ENCODE measurements at places on chromosomes 4 and X.

DNA sequence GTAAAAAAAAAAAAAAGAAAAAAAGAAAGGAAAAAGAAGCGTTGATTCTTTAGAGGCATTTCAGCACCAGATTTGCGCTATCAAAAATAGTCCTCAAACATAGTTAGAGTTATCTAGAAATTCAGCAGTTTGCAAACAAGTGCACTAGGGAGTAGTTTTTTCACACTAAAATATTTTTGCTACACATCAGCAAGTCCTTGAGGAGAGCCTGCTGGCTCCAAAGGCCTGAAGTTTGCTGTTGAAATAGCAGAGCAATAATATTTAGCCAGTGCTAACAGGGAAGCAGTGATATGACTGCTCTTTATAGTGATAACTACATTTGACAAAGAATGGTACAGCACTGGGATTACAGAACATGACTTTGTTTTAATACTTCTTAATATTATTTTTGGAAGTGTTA is 472.2 kb downstream of the PCDH7 start:
- no peak for DNase-seq

GRCh38 chrX:129779747-129780146 is at the start of gene SASH3:
Gene SASH3, plus strand, starts transcription at chrX:129779949. Its CDS starts 149 bp downstream, at chrX:129780098.
- no peak for DNase-seq

DNA sequence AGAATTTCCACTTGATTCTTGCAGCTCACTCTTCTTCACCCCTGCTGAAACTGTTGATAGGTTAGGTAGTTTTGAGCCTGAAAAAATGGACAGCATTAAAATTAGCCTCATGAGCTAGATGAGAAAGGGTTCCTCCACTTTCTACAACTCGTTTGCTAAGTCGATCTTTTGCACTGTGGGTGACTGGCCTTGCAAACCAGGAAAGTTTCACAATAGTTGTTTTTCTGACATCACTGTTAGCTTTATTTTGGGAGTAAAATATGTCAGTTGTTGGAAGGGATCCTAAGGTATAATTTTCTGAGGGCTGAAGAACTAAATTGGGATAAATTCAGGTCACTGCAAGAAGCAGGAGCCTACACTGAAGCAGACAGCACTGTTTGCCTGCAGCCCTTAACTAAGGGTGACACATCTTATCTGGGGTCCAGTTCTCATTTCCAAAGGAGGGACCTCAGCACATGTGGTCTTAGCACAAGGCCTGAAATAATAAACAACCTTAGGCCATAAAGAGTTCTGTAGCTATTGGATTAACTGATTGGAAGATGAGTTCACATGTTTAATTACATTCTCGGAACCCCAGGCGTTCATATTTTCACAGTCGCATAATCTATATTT is 29.1 kb downstream of the ANAPC4 start:
- no peak for DNase-seq

- no peak for DNase-seq
Observed at GRCh38 chrX:68719904-68720614, 72.6 kb downstream of the STARD8 start.

DNA sequence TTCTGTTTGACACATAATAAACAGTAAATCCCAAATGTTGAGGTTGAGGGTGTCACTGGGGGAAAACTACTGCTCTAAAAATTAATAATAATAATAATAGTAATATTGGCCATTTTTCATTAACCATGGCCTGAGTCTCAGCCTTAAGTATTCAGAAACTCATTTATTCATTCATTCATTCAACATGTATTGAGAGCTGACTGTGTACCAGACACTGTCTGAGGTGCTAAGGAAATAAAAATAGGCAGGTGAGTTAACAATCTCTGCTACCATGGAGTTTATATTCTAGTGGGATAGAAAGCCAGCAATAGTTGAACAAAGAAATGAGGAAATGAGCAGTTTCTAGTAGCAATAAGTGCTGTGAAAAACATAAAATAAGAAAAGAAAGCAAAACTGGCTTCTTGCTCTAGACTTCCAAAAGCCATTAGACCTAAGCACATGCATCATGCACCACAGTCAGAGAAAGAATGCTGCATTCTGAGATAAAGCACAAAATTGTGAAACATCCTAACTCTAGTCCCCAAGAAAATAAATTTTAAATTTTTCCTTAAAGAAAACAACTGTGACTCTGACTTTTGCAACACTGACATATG is 278.7 kb downstream of the RCHY1 start:
- no peak for DNase-seq

DNA sequence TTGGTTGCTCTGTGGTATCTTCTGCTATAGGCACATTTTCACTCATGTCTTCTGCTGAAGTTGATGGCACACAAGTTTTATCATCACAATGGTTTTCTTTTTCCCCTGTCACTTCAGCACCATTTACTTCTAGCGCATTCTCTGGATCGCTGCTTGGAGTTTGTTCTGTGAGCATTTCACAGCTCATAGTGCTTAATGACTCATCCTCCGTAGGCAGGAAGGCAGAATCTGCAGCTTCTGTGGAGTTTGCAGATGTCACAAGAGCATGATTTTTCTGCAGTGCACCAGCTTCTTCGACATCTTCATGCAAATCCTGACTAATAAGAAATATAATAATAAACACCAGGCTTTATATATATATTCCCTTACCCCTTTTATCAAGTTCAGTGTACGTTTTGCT is 83.6 kb downstream of the CHM start:
- DNase-seq: no peak

GRCh38 chrX:81308086-81308829 is 106.4 kb downstream of the SH3BGRL start:
- no peak for DNase-seq

- DNase-seq: no peak
Observed at GRCh38 chr4:114562176-114562904, 36.3 kb upstream of the UGT8 start.

GRCh38 chrX:16771483-16772398 is 14.5 kb upstream of the TXLNG start:
- no peak for DNase-seq

GRCh38 chrX:71183341-71183740 is 38.7 kb downstream of the NLGN3 start:
- no peak for DNase-seq

- DNase-seq: no peak
Observed at GRCh38 chr4:28545986-28546385, 1685.3 kb downstream of the STIM2 start.

GRCh38 chrX:116436358-116436816 is at the start of gene SLC6A14:
Gene SLC6A14, plus strand, starts transcription at chrX:116436606. Its CDS starts 104 bp downstream, at chrX:116436710.
- no peak for DNase-seq

DNA sequence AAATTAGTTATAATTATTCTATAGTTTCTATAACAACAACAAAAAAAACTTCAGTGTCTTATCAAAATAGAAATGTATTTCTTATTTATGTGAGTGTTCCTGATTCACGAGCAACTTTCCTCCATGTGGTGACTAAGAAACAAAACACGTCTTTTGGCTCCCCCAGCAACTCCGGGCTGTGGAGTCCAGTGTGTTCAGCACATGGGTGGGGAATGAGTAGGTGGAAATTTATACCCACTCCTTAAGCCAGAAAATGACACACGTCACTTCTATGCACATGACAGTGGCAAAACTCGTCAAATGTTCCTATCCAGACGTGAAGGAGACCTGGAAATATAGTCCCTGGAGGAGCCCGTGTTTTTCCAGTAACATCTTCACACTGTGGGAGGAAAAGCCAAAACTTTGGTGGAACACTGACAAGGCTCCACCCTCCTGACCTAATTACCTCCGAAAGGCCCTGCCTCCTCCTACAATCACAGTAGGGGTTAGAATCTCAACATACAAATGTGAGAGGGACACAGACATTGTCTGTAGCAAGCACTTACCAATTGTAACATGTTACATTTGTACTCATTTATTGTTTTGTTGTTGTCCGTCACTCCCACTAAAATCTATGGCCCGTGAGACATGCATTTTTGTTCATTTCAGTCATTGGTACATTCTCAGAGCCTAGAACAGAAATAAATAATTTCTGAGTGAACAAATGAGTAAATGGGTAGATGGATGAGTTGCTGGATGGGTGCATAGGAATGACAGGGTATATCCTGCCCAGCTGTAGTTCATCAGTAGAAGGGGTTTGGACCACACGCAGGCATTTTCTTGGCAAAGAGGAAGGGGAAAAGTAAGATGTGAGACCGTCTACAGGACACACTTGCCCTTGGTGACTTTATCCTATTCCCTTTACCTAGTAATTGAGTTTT is 605.8 kb upstream of the TENM3 start:
- DNase-seq: no peak

DNA sequence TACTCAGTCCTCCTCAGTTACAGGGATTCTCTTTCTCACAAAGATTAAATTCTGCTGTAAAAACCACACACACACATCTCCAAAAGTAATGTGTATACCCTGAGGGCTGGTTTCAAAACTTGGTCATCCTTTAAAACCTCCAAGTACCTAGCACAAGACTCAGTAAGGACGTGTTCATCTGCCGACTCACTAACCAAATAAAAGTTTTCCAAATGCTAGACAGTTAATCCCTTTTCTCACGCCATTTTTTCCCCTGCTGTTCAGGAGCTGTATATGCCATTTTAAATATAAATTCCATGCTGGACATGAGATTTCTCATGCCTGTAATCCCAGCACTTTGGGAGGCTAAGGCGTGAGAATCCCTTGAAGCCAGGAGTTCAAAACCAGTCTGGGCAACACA is 3.9 kb upstream of the SAT1 start:
- no peak for DNase-seq

GRCh38 chr4:62135565-62136156 is 935.5 kb downstream of the ADGRL3 start:
- DNase-seq: no peak

DNA sequence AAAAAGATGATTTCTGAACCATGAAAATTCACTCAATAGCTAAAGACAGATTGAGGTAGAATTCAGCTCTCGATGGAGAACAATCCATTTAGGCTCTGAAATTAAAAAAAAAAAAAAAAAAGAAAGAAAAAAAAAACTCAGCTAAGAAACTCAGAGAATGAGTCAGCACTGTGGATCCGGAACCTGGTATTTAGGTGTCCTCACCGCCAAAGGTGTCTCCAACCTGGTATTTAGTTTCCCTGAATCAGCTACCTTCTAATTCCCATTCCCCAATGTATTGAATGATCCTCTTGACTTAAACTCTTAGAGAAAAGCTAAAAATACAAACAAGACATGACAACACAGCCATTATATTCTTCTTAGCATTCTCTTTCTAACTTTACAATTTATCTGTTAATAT is 150.3 kb upstream of the RASGEF1B start:
- no peak for DNase-seq

DNA sequence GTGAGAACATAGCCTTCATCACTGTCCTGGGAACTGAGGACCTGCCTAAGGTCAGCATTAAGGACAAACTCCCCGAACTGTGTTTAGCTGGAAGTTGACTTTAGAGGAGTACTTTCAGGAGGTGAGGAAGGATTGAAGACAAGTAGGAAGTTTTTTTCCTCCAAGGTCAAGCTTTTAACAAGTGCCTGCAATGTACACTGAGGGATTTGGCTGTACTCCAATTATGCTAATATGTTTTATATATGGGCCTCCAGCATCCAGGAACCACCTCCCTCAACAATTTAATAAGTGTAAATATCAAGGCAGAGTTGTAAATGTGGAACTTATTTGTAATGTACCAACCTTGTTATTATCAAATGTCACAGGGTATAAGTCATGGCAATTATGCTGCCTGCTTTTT is 726.2 kb downstream of the RPA4 start:
- no peak for DNase-seq

DNA sequence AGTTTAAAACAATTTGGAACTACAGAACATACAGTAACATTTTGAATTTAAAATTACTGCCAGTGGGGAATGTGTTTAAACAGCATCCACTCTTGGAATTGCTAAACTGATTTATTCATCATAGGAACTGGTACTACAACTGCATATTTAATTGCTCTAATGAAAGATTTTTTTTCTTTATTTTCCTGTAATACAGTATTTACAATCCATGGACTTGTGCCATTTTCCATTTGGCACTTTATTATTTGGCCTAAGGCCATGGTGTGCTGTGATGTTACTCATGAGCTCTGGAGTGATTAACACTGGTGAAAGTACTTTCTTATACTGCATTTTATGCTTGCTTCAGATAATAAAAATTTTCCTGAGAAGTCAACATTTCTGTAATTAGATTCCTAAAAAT is 69.7 kb upstream of the NUDT6 start:
- DNase-seq: no peak

DNA sequence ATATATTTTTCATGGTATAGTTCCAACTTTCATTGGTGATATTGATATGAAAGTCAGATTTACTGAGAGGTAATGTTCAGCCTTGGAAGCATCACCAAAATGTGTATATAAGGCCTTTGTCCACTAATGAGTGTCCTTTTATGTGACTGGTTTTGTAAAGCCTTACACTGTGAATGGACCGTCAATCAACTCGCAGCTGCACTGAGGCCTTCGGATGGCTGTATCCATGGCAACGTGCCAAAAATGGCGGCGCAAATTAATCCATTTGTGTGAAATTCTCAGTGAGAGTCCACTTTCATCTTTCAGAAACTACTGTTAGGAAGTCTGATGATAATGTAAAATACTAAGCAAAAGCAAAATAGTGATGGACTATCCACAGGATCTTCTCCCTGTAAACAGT is 131.7 kb downstream of the SPCS3 start:
- DNase-seq: peak; percentile 47

DNA sequence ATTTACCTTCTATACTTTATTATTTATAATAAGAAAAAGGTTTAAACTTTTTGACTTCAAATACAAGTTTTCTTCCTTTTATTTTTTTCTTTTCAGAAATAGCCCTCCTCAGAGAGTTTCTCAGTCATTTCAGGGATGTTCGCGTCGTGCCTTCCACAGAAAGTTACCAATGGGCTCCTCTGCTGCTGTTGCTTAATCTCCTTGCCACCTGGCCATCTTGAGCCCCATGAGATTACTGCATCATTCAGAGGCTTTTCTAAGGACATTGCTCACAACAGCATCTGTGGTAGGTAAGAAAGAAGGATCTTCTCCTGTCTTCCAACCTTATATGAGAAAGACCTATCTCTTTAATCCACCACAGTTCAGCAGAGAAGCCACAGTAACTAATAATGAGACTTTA is 1361.9 kb upstream of the ADGRL3 start:
- no peak for DNase-seq

GRCh38 chr4:81214881-81215868 is at the start of gene PRKG2:
Gene PRKG2, minus strand, starts transcription at chr4:81215222. Its CDS starts 10,175 bp downstream, at chr4:81205047.
- DNase-seq: no peak

GRCh38 chr4:1411436-1412375 is 5.5 kb upstream of the NKX1-1 start:
- no peak for DNase-seq

GRCh38 chrX:137033774-137034507 is at the start of gene GPR101:
Gene GPR101, minus strand, starts transcription at chrX:137033995. Its CDS starts 2,321 bp downstream, at chrX:137031674.
- peak; percentile 34 for DNase-seq

DNA sequence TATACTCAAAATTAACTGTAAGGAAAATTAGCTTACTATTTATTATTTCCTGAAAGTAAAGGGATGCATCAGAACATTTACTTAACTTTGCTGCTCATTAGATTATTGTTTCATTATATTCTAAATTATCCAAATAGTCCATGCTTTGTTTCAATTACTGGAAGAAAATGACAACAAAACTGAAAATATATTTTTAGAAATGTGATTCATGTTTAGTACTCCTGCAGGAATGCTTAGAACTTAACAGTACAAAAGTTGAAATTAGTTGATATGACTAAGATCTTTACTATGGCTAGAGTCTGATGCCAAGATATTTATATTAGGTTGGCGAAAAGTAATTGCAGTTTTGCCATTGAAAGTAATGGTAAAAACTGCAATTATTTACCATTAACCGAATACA is 660.5 kb upstream of the PABPC4L start:
- DNase-seq: no peak

GRCh38 chrX:108772549-108772948 is 36.2 kb upstream of the IRS4 start:
- no peak for DNase-seq

Data from NCI-H1417 (cell line).